B cell (primary cell): ENCODE measurements at places on chromosomes 6 and 20. TPM values are rescaled to one million over a fixed set of nuclear protein-coding genes. Genes with fewer than 3 reads are reported as not detected.

The FAM209A gene
- 3.3 and 4.9 TPM in 2 replicates for total RNA-seq

DNA sequence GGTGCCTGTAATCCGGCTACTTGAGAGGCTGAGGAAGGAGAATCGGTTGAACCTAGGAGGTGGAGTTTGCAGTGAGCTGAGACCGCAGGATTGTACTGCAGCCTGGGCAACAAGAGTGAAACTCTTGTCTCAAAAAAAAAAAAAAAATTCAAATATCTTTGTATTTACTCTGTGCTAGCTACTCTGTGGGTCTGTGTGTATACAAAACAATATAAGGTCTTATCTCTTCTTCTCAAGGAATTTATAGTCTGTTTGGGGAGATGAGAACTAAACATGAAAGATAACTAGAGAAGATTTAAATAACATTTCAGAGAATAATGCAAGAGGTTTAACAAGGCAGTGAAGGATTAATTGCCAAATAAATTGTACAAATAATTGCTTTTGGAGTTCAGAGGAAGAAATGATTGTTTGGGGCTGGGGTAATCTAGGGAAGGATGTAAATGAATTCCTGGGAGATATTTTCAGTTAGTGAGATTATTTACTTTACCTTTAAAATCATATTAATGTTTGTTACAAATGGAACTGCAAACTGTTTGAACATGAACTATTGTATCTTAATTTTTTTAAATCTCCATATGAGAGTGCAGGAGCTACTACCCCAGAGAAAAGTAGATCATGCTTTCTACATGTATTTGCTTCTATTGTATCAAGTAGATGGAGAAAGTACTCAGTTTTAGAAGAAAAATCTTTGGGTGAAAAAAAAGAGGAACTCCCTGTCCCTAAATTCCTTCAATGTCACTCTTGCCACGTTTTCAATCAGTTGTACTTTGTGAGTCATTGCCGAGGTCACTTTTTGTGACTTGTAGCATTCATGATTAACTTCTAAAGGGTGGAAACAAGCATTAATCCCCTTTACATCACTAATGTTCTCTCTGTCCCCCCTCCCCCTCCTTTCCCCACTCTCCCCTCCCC lies 39.0 kb downstream of the NCOA3 start:
- peak; percentile 30 for DNase-seq

DNA sequence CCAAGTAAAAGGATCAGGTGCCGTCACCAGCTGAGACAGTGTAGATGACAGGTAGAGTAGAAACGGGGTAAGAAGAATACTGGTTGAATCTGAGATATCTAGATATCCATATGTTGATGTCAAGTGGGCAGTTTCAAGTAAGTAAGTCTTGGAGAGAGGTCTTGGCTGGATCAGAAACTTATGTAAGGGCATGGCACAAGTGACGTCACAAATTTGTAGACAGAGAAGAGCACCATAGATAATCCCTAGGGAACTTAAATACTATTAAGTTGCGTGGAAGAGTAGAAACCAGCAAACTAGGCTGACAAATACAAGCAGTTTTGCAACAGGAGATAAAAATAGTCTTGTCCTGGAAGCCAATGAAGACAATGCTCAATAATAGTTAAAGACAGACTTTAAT lies 123.2 kb downstream of the KHDRBS2 start:
- no peak for DNase-seq

GRCh38 chr6:7138921-7139358 lies 31.2 kb downstream of the RREB1 start:
- DNase-seq = peak; percentile 66

DNA sequence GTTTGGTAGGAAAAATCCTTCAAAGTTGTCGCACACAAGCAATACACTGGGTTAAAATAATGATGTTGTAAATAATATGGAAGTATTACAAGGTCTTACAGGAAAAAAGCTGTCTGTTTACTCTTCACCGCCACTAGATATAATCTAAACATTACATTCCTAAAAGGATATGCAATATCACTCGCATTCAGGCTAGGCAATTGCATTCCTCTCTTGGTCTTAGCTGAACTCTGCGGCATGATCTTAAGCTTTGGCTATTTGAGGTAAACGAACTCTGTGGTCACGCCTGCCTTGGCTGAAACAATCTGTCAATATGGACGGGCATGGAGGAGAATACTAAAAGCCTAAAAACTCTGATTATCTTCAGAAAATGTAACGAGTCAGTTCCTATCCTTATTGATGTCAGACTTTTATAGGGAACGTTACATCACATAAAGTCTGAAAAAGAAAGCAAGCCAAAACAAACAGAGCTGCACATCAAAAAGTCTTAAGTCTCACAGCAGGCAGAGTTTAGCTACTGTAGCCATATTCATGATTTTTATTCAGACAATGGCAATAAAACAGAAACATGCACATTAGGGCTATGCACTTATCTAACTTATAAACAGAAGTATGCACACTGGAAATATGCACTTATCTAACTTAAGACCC lies 30.8 kb upstream of the FILIP1 start:
- no peak for DNase-seq

DNA sequence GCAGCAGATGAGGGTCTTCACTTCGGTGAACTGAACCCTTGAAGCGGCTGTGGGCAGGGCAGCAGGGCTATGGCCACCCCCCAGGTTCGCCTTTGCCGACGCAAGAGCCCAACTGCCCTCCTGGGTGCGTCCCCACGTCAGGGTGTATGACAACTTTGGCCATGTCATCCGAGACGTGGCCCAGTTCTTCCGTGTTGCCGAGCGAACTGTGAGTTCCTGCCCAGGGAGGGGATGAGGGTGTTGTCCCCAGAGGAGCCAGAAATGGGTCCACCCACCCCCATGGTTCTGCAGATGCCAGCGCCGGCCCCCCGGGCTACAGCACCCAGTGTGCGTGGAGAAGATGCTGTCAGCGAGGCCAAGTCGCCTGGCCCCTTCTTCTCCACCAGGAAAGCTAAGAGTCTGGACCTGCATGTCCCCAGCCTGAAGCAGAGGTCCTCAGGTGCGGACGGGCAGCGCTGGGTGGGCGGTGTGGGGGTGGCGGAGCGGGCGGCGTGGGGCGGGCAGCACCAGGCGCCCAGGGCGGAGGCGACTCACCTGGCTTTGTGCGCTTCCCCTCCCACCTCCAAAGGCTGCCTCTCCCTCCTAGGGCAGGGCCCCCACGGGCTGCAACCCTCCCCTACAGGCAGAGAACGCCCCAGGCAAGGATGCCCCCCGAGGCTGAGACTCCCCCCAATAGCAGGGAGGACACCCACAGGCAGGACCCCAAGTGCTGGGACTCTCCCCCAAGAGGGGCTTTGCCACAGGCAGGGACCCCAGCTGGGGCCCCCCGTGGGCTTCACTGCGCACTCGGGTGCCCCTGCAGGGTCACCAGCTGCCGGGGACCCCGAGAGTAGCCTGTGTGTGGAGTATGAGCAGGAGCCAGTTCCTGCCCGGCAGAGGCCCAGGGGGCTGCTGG lies 6.2 kb upstream of the TNFRSF6B start:
- DNase-seq = no peak

DNA sequence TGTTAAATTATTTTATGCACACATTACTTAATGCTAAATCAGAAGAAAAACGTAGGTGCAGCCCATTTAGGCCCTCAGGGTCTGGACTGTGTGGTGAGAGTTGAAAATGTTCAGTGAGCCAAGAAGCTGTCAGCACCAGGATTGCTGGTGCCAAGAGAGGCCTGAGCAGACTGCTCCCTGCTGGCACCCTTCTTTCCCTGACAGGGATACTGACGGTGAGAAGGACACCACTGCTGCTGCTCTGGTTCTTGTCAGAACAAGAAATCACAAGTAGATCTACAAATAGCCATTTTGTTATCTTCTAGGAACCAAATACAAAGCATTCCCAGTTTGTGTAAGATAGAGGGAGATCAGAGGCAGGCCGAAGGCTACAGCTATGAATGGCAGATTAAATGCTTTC lies 48.7 kb upstream of the CRISP1 start:
- no peak for DNase-seq

- DNase-seq = no peak
Observed at GRCh38 chr20:45096781-45097180, 4.1 kb downstream of the KCNS1 start.

GRCh38 chr6:40907198-40907701 lies 131.8 kb downstream of the UNC5CL start:
- no peak for DNase-seq

DNA sequence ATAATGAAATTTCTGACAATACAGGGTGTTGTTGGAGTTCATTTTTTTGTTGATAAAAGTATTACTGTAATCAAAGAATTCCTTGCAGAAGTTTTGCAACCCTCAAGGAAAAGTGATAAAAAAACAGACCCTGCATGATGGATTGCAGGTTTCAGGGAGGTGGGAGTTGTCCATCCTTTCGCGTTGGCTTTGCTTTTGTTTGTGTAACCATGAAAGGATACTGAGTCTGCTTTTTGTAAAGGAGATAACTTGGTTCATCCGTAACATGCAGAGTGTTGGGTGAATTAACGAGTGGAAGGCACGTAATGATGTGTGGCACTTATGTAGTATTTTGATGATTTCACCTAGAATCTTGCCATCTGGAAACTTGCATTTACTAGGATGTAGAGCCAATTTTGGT lies 23.6 kb downstream of the FOXO3 start:
- DNase-seq = no peak

- DNase-seq = no peak
Observed at GRCh38 chr20:955111-955510, 39.0 kb upstream of the ANGPT4 start.

DNA sequence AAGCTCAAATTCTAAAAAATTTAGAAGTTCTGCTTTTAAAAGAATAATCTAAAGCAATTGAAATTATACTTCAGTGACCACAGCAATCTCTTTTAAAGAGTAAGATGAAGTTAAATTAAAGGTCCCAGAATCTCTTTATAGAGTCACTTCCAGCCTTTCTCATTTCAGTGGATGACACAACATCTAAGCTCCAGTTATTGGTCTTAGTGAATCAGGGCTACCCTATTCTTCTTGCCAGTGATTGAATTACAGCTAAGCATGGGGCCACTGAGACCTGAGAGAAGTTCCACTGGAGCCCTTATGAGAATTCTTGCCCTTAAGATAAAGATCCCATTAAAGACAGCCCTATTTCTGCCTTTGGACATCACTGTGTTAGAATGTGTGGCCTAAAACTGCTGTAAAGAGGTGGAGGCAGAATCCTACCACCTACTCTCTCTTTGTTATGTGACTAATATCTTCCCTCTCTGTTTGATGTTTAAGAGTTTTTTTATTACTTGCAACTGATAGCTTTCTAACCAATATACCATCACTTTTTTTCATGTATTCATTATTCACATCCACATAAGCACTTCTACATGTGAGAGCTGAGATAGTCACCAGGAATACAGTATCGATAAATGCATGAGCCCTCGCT lies 128.6 kb downstream of the UNC5CL start:
- DNase-seq = no peak

DNA sequence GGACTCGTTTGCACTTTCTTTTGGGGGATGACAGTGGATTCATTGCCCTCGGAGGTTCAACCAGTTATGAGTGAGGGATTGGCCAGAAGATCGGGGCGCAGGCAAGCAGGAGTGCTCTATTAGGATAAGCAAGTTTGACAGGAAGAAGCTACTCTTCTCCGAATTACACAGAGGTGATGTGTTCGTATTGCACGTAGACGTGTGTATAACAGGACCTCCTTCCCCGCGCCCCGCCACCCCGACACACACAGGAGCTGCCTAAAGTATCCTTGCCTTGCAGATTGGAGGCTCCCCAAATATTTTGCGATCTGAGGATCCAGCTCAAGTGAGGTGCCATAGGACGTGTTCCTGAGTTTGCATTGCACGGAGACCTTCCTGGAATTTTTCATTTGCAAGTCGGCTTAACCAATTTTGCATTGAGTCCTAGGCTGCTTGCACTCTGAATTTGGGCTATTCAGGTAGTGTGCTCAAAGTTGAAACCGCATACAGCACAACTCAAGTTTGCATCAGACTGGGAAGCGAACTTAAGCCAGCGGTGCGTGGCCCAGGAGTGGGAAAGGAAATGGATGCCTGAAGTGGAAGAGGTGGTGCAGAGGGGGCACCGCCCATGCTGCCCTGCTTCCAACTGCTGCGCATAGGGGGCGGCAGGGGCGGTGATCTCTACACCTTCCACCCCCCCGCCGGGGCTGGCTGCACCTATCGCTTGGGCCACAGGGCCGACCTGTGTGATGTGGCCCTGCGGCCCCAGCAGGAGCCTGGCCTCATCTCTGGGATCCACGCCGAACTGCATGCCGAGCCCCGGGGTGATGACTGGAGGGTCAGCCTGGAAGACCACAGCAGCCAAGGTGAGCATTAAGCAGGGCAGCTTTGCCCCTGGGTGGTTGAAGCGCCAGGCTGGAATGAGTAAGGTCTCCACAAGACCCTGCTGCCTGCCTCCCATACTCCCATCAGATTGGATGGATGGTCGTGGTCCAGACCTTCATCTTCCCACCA lies 770 bp downstream of the TCF19 start:
- DNase-seq = peak; percentile 41

DNA sequence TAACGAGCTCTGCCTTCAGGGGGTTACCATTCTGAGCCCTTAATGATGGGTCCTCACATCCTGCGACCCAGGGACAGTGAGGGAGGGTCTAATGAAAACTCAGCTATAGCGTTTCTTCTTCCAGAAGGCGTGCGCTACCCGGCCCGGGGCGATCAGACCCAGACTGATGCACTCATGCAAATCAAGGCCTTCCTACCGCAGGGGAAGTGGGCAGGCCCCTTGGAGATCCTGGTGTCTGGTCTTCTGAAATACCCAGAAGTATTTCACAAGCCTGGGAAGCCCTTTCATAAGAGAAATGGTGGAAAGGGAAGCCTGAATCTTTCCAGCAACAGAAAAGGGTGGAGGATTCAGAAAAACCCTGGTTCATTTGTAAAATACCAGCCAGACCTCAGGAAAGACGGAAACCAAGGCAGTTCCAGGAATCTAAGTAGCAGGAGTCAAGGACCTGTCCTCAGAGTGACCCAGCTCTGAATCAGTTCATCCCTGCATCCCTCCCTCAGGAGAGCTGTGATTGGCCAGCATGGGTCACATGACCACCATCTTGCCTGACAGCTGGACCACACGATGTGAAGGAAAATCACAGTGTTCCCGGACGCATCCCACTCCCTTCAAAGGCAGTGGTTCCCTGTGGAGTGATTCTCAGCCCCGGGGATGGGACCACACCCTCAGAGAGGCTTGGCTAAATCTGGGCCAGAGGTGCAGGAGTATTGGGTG lies 12.7 kb downstream of the BFSP1 start:
- no peak for DNase-seq

- no peak for DNase-seq
Observed at GRCh38 chr6:13113981-13114593, 214.2 kb downstream of the TBC1D7 start.

DNA sequence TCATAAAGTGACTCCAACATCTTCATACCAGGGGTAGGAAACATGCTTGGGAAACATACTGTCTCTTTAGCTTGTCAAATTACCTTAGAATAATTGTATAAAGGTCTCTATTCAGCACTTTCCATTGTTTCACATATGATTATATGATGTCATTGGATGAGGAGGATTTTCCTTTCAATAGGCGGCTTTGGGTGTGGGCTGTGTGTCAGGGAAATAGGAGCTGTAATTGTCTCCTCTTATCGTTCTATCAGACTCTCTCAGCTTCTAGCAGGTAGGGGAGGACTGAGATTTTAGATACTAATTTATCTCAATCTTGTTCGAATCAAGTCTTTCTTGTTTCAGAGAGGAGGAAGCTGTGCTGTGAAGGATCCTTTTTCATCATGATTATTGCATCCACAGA lies 179.4 kb upstream of the OLIG3 start:
- DNase-seq = no peak
